ENCODE measurements at places on chromosomes 7 and 10. TPM values are rescaled to one million over a fixed set of nuclear protein-coding genes. Genes with fewer than 3 reads are reported as not detected.

Gene MRPS16
- 75.2 TPM for total RNA-seq

Gene CDK14
- total RNA-seq: 54.0 TPM

Gene ASIC3
- not detected for total RNA-seq

Gene ITPRID1
- not detected for total RNA-seq

Gene GLI3
- 2.2 TPM for total RNA-seq

Gene IDI2
- total RNA-seq: not detected

Gene HOXA3
- total RNA-seq: not detected

Gene DIP2C
- total RNA-seq: 24.9 TPM

Gene UPK3B
- not detected for total RNA-seq

Gene KIAA1217
- total RNA-seq: 1.2 TPM

Gene TMEM176A
- total RNA-seq: under 0.01 TPM

Gene VTI1A
- 19.9 TPM for total RNA-seq

Gene ADAM22
- total RNA-seq: 0.08 TPM

Gene SORBS1
- 0.23 TPM for total RNA-seq

Gene MBL2
- total RNA-seq: not detected

Gene TFR2
- under 0.01 TPM for total RNA-seq

Gene FOXI2
- not detected for total RNA-seq

Gene ARHGAP12
- 56.3 TPM for total RNA-seq

Gene CCDC3
- total RNA-seq: 0.47 TPM

Gene ARL5B
- total RNA-seq: 15.6 TPM

Gene ENTPD1
- 1.2 TPM for total RNA-seq

Gene ORAI2
- total RNA-seq: 31.8 TPM

Gene SUN3
- not detected for total RNA-seq
